ENCODE measurements at places on chromosomes 5 and 9.

DNA sequence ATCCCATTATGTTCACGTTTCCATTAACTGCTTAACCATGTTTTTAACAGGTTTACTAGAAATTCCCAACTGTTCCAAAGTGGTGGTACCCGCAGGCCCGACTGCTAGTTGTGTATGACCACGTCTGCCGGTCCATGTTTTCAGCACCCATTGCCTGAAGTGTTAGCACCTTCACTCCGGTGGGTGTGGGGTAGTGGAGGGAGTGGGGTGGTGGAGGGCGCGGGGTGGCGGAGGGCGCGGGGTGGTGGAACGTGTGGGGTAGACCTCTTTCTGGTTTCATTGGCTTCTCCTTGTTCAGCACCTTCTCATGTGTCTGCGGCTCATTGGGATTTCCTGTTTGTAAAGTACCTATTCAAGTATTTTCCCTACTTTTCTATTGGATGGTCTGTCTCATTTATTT, 37.7 kb downstream of the TPPP start:
- DNase-seq: no peak

- no peak for DNase-seq
Observed at GRCh38 chr5:60597572-60598320, 102.2 kb downstream of the DEPDC1B start.

DNA sequence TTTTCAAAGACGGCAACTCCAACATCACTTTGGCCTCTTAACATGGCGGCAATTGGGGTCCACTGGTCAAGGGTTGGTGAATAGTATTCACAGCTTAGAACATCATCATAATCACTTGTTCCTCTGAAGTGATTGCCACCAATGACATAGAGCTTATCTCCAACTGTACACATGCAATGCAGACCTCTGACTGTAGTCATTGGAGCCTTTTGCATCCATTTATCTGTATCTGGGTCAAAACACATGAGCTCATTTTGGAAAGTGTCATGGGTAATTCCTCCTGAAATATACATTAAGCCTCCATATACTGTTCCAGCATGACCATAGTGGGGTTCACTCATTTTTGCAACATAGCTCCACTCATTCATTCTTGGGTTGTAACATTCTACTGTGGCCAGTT, 2.0 kb downstream of the KLHL9 start:
- DNase-seq: no peak

DNA sequence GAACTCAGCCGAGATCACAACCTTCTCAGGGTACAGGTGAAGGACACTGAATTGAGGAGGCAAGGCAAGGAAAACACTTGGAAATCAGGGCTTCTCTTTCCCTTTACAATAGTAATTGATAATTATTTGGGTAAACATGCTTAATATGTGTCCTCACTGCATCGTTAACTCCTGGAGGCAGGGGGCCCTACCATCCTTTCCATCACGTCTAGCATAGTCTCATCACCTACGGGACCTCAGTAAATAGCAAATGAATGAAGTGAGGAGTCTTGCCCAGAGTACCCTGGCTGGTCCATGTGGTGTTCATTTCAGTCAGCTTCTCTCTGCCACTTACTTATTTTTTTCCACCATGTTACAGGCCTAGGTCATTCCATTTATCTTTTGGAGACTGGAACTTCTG, 2.3 kb downstream of the F2RL1 start:
- no peak for DNase-seq

DNA sequence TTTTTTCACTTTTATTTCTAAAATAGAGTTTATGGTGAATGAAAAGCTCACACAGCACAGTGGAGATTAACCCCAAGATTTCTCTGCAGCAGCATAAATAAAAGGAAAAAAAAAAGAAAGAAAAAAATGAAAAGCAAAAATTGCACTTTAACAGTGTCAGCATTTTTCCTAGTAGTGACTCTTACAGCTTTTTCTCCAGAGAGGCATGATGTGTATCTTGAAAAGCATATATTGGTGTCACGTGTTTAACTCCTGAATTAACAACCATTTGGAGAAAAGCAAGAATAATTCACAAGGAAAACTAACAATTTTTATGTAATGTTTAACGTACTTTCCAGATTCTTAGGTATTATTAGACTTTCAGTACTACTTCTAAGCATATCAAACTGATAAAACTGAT, 67.9 kb downstream of the ADGRV1 start:
- no peak for DNase-seq

DNA sequence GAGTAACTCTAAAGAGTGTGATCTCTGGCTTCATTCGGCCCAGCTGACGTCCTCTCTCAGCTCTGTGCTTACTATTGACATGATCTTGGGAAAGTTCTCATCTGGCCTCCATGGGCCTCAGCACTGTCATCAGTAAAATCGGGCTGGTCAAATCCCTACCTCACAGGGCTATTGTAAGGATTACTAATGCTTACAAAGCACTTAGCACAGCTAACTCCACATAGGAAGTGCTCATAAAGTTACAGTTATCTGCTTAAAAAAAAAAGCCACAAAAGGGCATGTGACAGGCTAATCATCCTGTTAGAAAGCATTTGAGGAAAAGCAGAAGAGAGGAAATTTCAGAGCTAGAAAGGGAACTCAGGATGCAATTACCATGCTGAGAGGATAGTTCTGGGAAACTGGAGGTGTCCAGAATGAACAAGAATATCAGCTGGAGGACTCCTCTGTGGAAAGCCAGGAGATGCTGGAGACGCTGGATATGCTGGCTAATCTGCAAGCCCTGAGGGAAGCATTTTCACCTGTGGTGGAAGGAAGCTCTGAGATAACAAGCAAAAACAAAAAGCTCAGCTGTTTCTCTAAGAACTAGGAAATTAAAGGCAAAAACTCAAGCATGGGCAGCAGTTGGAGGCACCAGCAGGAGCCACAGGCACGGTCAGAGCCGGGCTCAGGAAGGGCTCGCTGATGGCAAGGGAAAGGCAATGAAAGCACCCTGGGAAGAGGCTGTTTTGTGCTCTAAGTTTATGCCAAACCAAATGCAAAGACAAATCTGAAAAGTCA, 4.4 kb upstream of the BHMT start:
- no peak for DNase-seq

- DNase-seq: no peak
Observed at GRCh38 chr9:131272212-131272611, 4.1 kb downstream of the FAM78A start.

DNA sequence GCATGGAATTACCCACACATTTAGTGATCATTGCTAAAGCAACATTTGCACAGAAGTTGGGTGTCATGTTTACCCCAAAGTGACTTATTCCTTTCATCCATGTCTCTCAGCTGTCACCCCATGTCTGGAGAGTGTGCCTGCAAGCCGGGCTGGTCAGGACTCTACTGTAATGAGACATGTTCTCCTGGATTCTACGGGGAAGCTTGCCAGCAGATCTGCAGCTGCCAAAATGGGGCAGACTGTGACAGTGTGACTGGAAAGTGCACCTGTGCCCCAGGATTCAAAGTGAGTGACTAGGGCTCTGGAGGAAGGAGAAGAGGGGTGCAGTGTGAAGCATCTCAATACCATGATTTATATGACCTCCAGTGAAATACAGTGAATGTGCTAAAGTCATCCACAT, 99.9 kb upstream of the PRRC1 start:
- DNase-seq: no peak

GRCh38 chr9:113932906-113933584, 56.9 kb downstream of the ZNF618 start:
- DNase-seq: no peak

DNA sequence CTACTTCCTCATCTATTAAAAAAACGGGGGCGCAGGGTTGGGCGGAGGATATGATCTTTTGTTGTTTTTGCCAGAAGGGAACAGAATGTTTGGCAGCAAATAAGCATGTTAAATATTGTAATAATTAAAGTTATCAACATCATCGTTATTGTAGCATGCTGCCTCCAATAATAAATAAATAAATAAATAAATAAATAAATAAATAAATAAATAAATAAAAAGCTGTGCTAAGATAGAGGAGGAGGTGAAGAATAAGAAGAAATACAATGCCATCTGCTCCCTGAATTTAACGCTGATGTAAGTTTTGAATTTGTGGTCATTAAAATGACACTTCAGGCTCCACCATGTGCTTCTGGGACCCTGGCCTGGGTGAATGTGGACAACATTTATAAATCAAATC, 508.0 kb upstream of the TNC start:
- no peak for DNase-seq

DNA sequence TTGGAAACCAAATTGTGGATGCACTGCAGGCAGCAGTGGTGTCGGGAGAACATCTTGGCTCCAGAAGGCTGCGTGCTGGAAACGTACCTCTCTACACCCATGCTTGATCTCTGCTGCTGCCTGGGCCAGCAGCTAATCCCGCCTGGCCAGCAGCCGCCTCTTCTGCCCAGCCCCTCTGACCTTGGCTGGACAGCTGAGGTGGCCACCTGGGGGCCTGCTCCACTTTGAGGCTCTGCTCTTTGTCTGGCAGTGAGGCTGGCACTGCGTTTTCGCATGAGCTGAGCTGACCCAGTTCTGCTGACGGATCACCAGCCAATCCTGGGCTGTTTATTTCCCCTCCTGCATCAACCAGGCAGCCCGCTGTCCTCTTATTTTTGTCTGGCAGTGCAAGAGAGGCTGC, 154.9 kb downstream of the TENT4A start:
- DNase-seq: no peak

- DNase-seq: no peak
Observed at GRCh38 chr5:4230786-4231641, 635.4 kb downstream of the IRX1 start.

DNA sequence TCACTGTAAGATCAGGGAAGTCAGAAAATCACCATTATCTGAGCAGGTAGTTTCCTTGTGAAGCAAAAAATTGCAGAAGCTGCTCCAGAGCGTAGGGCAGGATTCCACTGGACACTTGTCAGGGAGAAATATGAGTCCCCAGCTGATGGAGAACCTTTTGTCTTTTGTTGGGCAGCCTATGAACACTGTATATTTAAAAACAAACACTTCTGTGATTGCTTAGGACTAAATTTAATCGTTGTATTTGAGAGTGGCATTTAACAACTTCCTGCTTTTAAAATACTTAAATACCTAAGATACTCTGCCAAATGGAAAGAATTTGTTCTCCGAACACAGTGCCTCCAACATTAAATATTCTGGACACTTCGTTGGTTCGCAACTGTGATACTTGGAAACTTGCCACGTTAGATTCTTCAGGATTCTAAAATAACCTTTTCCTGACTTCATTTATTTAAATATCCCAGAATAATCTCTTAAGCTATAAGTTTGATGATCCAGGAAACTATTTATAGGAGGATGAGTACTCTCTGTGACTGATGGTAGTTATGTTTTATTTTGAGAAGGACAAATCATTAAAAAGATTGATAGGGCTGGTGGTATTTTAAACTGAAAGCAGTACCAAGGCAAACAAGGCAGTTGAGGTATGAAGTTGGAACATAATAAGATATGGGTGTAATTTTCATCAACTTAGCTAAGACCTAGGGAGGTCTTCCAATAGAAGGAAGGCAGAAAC, 2.7 kb upstream of the HSPA4 start:
- DNase-seq: no peak

DNA sequence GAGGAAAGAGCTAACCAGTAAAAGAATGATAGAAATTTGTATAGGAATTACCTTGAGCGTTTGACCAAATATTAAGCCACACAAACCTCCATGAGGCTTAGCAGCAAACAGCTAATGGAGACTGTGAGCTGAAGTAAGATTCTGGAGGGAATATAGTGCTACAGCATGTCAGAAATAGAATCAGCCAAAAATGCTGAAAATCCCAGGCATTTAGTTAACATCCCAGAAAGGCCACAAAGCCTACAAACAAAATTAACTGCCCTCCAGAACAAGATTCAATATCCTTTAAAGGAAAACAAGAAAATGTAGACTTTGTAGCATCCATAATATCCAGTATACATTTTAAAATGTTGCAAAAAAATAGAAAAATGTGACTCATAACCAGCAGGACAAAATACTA, 257.8 kb upstream of the TUSC1 start:
- no peak for DNase-seq

GRCh38 chr5:112186401-112186990, 232.6 kb downstream of the EPB41L4A start:
- no peak for DNase-seq

DNA sequence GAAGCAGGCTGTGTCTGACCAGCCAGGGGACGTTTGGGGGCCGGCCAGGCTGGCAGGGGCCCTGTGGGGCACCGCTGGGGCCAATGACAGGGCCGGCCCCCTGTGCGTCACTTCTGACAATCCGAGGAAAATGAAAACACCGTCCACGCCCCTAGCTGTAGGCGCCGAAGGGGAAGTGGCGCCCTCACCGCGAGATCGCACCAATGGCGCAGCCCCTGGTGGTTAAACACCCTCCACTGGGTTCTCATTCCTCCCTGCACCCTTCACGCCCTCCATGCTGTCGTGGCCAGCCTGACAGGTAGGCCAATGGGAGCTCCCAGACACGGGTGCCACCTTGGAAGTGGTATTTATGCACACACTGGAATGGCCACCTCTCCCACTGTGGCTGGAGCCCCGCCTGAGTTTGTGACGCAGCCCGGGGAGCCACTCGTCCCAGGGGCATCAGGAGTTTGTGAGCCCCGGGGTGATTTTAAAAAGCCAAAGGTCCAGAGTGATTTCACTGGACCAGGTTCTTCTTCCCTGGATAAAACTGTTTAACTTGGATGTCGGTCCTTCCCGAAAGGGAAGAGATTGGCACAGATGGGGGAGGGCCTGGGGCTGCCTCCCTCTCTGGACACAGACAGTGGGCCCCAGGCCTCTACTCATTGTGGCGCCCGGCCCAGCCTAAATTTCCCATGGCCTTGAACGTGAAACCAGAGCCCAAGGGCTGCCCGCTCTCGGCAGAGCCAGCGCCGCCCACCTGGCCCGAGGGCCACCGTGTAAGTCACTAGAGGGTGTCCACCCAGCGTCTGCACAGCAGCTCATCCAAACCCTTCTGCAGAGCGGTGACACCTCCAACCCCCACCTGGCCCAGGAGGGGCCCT, 49.7 kb downstream of the NKD2 start:
- no peak for DNase-seq

GRCh38 chr9:109383356-109383755, 62.5 kb upstream of the EPB41L4B start:
- no peak for DNase-seq

GRCh38 chr5:177610770-177611445, 11.0 kb downstream of the B4GALT7 start:
- DNase-seq: no peak

GRCh38 chr5:159249158-159249557, 13.9 kb upstream of the UBLCP1 start:
- no peak for DNase-seq

DNA sequence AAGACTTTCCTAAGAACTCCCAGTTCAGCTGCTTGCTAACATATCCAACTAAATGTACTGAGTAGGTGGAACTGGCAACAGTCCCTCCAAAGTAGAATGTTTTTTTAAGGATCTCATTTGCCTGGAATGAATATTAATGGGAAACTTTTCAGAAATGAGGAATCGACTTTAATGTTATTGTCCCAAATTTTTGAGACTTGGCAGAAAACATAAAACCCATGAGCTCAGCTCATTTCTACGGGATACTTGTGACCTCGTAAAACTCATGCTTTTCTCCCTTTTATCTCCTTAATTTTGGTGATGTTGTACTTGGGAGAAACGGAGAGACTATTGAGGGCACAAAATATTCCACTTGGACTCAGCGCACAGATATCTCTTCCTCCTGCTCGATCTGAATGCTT, 296.8 kb downstream of the EBF1 start:
- no peak for DNase-seq

GRCh38 chr9:35727676-35728040, 4.3 kb downstream of the TLN1 start:
- no peak for DNase-seq

All from NCI-H187 treated with DMSO at 0.1 percent for 48 hours (cell line).